ENCODE measurements at places on chromosomes 5 and 9. TPM values are rescaled to one million over a fixed set of nuclear protein-coding genes. Genes with fewer than 3 reads are reported as not detected.

GRCh38 chr5:60402161-60402785, 297.7 kb downstream of the DEPDC1B start:
- no peak for DNase-seq
- H3K27me3 ChIP-seq: no peaks in the 10 kb centered on the region
- no peaks in the 10 kb centered on the region for H3K4me1 ChIP-seq
- H3K4me3 ChIP-seq: no peak overlapping the region

- no peak for DNase-seq
- no peak overlapping the region for H3K4me3 ChIP-seq
- H3K36me3 ChIP-seq: no peaks in the 10 kb centered on the region
- no peak overlapping the region for H3K27ac ChIP-seq
- H3K4me1 ChIP-seq: no peaks in the 10 kb centered on the region
- no peaks in the 10 kb centered on the region for H3K27me3 ChIP-seq
Observed at GRCh38 chr9:82495884-82496777, 507.6 kb downstream of the SPATA31D1 start.

- peaks cover 18% of the 10 kb centered on the region for H3K36me3 ChIP-seq
- peaks cover 10% of the 10 kb centered on the region for H3K4me1 ChIP-seq
- H3K4me3 ChIP-seq: no peak overlapping the region
- no peak for DNase-seq
- no peaks in the 10 kb centered on the region for H3K27me3 ChIP-seq
Observed at GRCh38 chr5:128353441-128354107, 184.5 kb downstream of the FBN2 start.

UGT3A1 gene
- total RNA-seq: 2.1 TPM

GRCh38 chr5:54845567-54845941, 139.8 kb downstream of the ESM1 start:
- H3K4me3 ChIP-seq: no peak overlapping the region
- H3K27me3 ChIP-seq: no peaks in the 10 kb centered on the region
- peaks cover 12% of the 10 kb centered on the region for H3K4me1 ChIP-seq
- no peak for DNase-seq

GRCh38 chr5:131252824-131253171, 11.1 kb upstream of the CDC42SE2 start:
- no peak overlapping the region for H3K27ac ChIP-seq
- H3K4me1 ChIP-seq: peaks cover 1% of the 10 kb centered on the region
- H3K36me3 ChIP-seq: no peaks in the 10 kb centered on the region
- no peaks in the 10 kb centered on the region for H3K27me3 ChIP-seq
- H3K4me3 ChIP-seq: no peak overlapping the region

DNA sequence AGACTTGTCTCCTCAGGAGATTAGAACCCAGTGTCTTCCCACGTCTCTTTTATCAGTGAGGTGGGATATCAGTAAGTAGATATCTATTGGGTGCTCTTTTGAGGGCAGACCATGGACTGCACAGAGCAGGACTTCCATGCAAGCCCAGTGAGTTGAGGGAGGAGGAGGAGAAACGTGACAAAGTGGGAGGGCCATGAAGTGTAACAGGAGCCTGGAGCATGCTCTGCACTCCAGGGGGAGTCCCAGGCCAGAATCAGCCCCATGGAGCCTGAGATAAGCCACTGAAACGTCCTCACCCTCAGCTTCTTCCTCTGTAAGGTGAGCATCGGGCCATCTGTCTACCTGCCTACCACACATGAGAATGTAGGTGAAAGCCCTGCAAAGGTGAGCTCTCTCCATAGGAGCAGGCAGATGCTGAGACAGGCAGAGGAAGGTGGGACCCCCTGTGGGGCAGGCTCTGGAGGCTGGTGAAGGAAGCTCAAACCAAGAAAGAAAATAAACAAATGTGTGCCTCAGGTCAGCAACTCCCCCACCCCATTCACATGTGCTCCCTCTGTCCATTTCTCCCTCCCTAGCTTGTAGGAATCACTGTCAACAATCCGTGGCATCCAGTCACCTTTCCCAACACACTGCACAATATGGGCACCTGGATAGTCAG, 87.4 kb downstream of the NRG2 start:
- H3K27me3 ChIP-seq: no peaks in the 10 kb centered on the region
- H3K4me3 ChIP-seq: no peak overlapping the region
- peaks cover 33% of the 10 kb centered on the region for H3K4me1 ChIP-seq
- H3K27ac ChIP-seq: no peak overlapping the region
- no peak for DNase-seq

OR1Q1 gene
- total RNA-seq: not detected

GRCh38 chr9:115254287-115255180, 136.6 kb upstream of the TNC start:
- no peak for DNase-seq
- peaks cover 8% of the 10 kb centered on the region for H3K36me3 ChIP-seq
- H3K27me3 ChIP-seq: no peaks in the 10 kb centered on the region
- no peak overlapping the region for H3K4me3 ChIP-seq
- H3K27ac ChIP-seq: no peak overlapping the region
- H3K4me1 ChIP-seq: no peaks in the 10 kb centered on the region
